ENCODE measurements at places on chromosomes 5 and 9.

DNA sequence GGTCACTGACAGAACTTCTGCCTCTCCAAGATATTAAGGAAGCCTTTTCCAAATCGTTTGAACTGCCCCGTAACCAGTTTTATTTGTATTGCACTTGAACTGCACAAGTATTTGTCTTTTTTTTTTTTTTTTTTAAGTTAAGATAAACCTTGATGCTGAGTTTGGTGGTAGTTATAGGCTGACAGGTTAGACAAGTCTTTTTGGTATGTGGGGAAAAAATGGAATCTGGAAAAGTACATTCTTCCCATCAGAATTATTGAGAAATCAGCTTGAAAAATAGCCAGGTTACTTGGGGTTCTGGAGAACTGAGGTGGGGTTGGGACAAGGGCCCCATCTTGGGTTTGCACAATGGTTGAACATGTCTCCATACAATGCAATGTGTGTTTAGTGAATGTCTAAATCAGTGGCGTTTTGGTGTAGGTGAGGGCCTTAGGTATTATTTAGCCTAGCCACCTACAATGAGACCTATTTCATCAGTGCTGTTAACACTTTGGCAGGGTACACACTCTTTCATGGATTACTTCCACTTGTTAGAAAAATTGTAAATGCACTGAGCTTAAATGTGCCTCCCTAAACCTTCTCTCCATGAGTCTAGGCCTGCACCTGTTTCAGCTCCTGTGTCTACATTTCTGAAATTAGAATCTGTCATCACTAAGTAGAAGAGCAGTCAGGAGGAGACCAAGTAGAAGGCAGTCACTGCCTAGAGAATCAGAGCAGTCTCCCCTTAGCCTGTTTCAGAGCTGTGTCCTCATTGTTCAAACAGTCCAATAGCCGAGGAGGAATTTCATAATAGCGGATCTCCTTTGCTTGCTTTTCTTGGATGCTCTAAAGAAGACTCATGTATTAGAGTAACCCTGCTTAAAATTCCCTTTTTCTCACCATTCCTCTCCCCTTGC, 140.0 kb upstream of the HMHB1 start:
- no peak for DNase-seq

GRCh38 chr5:99248066-99248465, 319.3 kb upstream of the CHD1 start:
- no peak for DNase-seq

- DNase-seq = no peak
Measured at GRCh38 chr9:89690334-89690912, 85.6 kb downstream of the GADD45G start.

- DNase-seq = no peak
Measured at GRCh38 chr5:95800553-95800952, 22.0 kb downstream of the GLRX start.

GRCh38 chr9:81182431-81182830, 506.9 kb downstream of the TLE1 start:
- DNase-seq = peak; percentile 51

DNA sequence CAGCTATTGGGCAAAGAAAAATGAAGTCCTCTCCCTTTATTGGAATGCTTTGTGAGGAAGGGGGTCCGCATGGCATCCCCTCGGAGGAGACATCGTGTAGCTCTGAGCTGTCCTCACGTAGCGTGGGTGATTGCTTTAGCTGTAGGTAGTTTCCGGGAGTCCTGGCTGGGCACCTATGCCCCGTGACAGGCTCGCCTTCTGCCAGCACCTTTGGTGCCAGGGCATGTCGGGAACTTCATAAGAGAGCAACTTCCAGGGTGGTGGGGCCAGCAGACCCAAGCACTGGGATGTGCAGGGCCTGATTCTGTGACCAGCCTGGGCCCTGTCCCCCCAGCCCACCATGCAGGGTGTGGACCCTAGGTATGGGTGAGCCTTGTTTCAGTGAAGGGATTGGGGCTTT, 64.0 kb downstream of the WNK2 start:
- DNase-seq = no peak

DNA sequence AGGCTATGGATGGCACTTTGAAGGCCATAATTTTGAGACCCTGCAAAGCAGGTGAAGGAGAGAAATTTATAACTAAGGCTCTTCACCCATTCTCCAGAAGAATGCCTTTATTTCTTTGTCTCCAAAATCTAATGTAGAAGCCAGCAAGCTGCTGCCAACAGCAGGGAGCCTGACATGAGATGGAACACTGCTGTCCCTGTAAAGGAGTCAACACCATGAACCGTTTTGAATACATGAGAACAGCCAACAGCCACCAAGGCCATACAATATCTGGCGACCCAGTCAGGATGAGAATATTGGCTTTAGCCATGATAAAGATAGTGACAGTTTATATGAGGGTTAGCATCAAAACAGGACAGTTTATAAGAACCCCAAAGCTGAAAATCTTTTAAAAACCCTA, 121.2 kb upstream of the LIFR start:
- no peak for DNase-seq

DNA sequence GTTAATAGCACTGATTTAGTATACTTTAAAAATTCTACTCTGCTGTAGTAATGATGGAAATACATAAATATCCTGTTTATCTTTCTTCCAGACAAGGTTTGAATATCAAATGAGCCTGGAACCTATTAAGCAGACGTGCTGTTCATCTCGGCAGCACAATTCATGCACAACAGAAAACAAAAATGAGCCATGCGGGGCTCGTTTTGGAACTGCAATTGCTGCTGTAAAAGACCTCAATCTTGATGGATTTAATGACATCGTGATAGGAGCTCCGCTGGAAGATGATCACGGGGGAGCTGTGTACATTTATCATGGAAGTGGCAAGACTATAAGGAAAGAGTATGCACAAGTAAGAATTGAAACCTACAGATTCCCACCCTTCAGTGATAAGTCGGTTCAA, 79.1 kb upstream of the ITGA2 start:
- no peak for DNase-seq

- no peak for DNase-seq
Measured at GRCh38 chr5:148376198-148376597, 7.6 kb upstream of the FBXO38 start.

- no peak for DNase-seq
Measured at GRCh38 chr9:119053070-119053469, 316.2 kb downstream of the BRINP1 start.

GRCh38 chr5:149448831-149449714, 70.0 kb upstream of the IL17B start:
- peak; percentile 61 for DNase-seq

DNA sequence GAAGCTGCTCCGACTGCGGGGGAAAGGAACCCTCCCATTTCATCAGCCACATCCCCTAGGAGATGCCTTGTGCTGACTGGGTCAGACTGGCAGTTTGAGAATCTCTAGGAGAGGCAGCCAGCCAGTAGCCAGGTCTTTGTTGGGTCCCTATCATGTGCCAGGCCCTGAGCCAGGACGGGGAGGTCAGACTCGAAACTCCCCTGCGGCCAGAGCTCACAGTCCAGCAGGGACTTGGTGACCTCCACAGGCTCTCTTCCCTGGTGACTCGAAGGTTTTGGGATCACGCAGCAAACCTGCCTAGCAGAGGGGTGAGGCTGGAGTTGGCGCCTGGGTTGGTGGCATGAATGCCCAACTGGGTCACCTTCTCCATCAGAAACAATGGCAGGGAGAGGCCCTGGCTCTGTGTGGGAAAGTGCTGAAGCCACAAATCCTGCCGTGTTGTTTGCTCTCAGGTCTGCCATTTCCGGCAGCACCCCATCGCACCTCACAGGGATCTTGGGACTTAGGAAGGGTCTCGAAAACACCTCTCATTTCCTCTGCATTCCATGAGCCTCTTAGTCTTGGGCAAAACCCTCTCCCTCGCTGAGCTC, 14.4 kb upstream of the ORM1 start:
- DNase-seq = no peak

GRCh38 chr9:137491735-137492432, 32.8 kb upstream of the NSMF start:
- no peak for DNase-seq

DNA sequence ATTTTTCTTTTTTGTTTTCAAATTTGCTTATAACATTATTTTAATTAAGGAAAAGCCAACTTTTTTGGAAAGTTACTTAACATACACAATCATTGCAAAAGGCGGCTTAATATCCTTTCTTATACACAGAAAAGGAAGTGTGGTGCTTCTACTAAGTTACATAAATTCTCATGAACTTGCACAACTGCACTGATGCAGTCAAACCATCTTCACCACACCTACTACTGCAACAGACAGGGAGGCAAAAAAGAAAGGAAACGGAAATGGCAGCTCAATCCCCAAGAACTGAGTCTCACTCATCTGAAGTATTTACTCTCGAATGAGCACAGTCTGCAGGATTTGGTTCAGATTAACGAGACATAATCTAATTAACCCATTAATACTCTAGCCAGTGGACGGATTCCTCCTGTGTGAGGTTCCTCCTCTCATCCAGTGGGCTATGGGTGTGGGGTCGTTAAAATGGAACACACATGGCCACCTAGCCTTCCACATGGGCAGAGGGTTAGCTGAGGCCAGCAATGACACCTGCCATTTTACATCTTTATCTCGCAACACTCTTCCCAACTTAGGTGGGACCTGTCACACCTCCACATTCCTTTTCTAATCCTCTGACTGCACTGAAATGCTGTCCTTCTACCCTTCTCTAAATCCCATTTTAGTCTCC, 30.0 kb downstream of the GOLM1 start:
- DNase-seq = no peak

DNA sequence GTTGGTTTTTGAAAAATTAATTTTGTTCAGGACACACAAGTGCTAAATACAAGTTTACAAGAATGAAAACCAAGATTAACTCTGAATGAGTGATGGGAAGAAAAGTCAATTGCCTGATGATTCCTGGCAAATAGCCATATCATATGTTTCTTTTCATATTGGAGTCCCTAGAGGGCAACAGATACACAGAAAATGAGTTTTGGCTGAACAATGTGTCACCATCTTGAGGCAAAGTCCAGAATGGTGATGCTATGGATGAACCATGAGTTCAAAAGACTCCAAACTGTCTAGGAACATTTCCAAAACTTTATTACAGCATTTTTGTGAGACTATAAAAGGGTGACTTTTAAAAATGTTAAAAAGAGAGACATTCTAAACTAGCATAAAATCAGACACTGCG, 382.9 kb downstream of the TMEM161B start:
- DNase-seq = peak; percentile 59

GRCh38 chr5:139454568-139455290, 7.8 kb downstream of the ECSCR start:
- no peak for DNase-seq

DNA sequence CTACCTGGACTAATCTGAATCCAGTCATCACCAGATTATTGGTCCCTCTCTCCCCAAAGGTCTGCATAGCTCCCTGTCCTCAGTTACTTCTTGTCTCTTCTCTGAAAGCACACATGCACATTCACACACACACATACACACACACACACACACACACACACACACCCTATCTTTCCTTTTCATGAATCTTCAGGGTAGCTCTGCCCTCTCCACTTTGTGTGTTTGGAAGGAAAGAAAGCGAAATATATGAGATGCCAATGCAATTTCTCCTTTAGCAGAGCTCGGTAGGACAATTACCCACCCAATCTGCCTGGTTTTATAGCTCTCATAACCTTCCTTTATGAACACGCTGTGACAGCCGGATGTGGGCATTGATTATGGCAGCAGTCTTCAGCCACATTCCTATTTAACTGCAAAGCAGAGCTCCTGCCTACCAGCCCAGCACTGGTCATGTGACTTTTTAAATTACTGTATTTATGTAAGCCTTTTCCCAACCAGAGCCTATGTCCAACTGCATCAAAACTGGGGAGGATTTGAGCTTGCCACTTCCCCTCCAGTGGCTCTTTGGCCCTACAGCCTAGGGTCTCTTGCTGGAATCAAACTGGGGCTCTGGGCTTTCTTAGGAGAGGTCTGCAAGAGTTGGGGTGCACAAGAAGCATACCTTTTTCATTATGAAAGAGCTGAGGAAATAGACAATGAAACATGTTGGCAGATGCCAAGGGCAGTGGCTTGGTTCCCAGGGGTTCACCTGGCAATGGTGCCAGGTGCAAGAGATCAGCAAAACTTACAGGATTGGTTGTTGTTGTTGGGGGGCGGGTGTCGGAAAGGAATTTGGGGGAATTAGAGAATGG, 20.8 kb upstream of the MATR3 start:
- no peak for DNase-seq

- DNase-seq = peak; percentile 16
Measured at GRCh38 chr5:172561151-172561550, 79.9 kb upstream of the NEURL1B start.

DNA sequence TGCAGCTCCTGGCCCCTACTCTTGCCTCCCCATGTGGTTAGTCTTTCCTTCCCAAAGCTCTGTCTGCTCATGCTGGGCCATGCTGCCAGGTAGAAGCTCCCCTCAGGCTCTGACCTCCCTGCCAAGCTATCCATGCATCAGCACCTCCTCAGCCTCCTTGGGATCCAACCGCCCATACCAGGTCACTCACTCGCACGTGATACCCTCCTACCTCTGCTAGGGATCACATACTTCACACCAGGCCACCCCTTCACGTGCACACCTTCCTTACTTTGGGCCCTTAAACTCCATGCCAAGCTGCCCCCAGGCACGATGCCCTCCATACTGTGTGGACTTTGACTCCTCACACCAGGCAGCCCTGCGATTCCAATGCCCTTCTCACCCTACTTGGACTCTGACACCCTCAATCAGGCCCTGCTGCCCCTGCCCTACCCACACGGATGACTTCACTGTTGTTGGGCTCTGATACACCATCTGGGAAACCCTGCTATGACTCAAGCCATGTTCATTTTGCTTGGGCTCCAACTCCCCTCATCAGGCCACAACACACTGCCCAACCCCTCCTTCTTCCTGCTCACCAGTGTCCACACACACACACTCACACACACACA, 34.1 kb downstream of the ZNF483 start:
- peak; percentile 22 for DNase-seq

DNA sequence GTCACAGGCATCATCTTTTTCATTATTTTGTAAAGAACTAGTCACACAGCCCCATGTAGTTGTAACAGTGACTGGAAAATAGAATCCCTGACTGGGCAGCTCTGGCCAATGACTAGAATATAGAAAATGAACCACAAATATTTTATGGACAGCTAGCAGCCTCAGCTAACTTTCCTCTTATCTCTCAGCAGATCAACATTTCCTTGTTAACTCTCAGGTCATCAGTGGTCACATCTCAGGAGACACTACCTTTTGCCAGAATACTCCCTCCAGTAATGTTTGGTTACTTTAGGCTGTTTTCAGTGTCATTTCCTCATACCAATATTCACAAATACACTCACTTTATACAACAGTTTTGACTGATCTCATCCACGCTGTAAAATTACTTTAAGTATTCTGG, 43.9 kb downstream of the FAM169A start:
- DNase-seq = peak; percentile 25

- no peak for DNase-seq
Measured at GRCh38 chr5:181045316-181045715, 5.2 kb downstream of the BTNL9 start.

GRCh38 chr5:178994580-178995340, at the start of gene GRM6:
Gene GRM6 (minus strand): TSS chr5:178995320. CDS start chr5:178994944, 376 bp downstream.
- no peak for DNase-seq
